ENCODE measurements at places on chromosomes 12 and 14.

DNA sequence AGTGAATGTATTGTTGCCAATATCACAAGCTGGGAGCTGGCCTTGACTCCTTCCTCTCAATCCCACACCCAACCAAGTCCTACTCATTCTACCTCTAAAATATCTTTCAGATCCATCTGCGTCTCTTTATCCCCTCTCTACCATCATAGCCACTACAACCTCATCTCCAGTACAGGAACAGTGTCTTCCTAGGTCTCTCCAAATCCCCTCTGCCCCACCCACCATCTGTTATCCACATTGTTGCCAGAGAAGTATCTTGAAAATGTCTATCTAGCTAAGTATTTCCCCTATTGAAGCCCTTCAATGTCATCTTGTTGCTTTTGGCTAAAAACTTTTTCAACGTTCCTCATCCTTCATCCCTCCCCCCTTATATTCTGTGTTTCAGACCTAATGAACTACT is 244.7 kb downstream of the C12orf75 start:
- DNase-seq, result no peak

DNA sequence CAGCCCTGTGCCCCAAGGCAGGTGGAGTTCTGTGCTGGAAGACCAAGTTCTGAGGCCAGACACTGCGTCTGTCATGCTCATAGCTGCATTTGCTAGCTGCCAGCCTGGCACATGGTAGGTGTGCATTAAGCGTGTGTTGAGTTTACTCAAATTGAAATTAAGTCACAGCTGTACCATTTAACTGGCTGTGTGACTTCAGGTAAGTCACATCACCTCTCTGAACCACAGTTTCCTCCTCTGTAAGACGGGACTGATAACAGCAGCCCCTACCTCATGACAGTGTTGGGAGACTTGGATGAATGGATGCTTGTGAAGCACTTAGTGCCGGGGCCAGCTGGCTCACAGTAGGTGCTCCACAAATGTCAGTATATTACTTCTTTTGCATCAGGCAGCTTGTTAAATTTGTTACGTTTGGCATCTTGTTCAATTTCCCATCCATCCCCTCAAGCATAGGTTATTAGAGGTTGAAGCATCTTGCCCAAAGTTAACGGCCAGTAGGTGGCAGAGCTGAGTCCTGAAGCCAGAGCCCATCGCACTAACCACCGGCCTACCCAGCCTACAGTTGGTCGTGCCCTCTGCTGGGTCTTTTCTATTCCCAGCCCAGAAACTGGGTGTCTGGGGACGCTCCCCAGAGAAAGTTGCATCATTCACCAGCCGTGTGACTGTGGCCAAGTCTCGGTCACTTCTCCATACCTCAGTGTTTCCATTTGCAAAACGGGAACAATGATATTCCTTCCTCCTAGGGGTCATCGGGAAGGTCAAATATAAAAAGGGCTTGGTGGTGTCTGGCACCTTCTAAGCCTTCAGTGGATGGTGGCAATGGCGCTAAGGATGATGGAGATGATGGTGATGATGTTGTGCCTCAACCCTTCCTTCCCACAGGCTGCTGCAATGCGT is 4.5 kb downstream of the DAO start:
- no peak for DNase-seq

GRCh38 chr12:89370850-89371249 is 18.5 kb upstream of the DUSP6 start:
- no peak for DNase-seq

DNA sequence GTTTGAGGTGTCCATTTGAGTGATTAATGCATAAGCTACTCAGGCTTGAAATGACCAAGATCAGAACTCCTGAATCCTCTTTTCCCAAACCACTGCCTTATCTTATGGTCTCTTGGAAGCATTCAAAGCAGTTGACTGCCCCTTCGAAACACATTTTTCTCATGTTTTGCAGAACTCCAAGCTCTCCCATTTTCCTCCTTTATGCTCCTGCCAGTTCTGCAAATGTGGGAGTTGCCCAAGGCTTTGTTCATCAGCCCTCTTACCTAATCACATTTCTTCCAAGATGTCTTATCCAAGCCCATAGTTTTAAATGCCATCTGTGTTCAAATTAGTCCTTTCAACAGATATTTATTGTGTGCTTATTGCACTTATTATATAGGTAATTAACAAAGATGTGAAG is 1.8 kb upstream of the DNAAF2 start:
- no peak for DNase-seq

DNA sequence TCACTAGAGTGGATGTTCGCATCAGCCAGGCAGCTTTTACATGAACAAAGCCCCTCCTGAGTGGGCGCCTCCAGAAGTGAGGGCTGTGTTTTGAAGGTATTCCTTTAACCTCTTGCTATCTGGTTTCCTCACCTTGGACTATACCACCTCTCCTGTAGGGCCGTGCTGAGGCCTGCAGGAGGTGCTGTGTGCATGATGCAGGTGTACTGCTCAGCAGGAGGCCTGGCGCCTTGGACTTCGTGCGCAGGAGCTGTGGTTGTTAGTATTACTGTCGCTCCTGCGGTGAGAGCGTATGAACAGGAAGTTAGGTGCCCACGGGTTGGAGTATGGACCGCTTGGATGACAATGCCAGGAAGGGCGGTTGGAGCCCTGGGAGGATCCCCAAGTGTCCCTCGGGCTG is 130.7 kb downstream of the TSPAN9 start:
- DNase-seq, result peak; percentile 67

- no peak for DNase-seq
Measured at GRCh38 chr12:92073094-92073493, 72.6 kb downstream of the BTG1 start.

Data from NCI-H526 (cell line).